Stimulated activated CD4-positive, alpha-beta T cell treated with anti-CD3 and anti-CD28 coated beads, Interleukin-12 subunit alpha, Interleukin-12 subunit beta, amount 100 ng/mL, for 4 hours (primary cell): ENCODE measurements at places on chromosomes 7 and 10.

- DNase-seq, result no peak
These were observed 89.7 kb upstream of the STEAP1B start for GRCh38 chr7:22589641-22590201.

DNA sequence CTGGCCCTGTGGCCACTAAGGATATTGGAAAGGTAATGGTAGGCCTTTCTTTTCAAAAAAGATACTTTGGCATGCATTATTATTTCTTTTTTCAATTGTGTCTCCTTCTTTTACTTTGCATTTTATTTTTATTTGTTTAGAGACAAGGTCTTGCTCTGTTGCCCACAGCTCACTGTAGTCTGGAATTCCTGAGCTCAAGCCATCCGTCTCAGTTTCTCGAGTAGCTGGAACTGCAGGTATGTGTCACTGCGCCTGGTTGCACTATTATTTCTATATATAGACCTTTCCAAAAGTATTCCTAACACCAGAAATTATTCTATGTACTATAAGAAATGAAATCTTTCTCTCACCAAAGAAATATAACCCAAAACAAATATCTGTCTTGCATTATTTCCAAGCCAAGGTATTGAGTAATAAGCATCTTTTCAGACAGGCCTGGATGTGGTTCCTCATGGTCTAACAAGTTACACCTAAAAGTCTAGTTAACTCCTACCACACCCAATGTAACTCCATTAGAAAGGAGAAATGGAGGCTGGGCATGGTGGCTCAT, 500.8 kb upstream of the ANKRD30A start:
- DNase-seq, result no peak

- no peak for DNase-seq
These were observed 26.5 kb upstream of the TMEM248 start for GRCh38 chr7:66894463-66895080.

GRCh38 chr7:15681631-15682030, 4.9 kb downstream of the MEOX2 start:
- no peak for DNase-seq
